Inflammatory macrophage treated with lipopolysaccharide for 4 hours (primary cell): ENCODE measurements at places on chromosomes 2 and 18.

- no peak for DNase-seq
Observed at GRCh38 chr2:212814941-212815340, 276.3 kb upstream of the ERBB4 start.

- no peak for DNase-seq
Observed at GRCh38 chr2:59932341-59932740, 621.1 kb downstream of the BCL11A start.

- DNase-seq = no peak
Observed at GRCh38 chr2:130755256-130756052, at the start of gene AMER3. Gene AMER3 (plus strand): TSS chr2:130755540. CDS start chr2:130762073, 6,533 bp downstream.

DNA sequence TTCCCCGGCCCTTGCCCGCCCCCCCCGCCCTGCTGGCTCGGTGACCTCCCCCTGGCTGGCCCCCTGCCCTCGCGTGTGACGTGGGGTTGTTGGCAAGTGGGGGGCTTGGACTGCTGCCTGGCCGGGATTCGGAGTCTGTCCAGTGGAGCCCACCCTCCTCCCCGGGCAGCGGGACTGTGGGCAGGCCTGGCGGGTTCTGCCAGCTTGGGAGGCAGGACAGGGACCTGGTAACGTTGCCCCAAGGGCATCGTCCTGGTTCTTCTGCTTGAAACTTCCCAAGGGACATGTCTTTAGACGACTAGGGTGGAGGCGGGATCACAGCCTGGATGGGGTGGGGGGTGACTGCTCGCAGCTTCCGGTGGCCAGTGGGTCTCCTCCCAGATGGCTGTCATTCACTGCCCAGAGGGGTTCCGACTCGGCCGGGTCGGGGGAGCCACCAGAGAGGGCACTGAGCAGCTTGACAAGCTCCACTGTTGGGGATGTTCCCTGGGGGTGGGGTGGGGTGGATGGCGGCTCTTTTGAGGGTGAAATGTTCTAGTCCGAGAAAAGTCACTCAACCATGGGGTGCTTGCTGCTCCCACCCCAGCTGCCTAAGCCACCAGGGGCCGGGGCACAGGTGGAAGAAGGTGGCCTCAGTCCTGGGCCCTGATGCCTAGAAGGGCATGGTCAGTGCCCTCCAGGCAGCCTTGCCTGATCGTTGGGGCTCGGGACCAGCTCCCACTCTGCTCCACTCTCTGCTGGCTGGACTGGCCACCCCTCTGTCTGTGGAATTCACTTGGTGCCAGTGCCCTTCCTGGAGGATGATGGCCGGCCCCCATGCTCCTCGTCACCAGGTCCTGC is 4.3 kb upstream of the HS6ST1 start:
- no peak for DNase-seq

- no peak for DNase-seq
Observed at GRCh38 chr2:65404988-65405697, 27.3 kb downstream of the SPRED2 start.
